ENCODE measurements at places on chromosomes 3 and 15.

DNA sequence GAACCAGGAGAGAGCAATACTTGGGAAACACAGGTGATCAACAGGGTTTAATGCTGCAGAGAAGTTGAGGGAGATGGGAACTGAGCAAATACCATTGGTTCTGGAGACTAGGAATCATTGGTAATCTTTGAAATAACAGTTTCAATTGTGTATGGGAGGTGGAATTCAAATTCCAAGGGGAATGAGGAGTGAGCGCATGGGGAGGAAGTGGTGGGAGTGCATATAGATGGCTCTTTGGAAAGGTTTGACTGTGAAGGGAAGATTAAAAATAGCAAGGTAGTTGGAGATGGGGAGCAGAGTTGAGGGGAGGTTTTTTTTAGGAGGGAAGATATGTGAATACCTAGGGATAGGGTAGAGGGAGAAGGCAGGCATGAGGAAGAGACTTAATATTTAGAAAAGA, 51.1 kb upstream of the ROPN1 start:
- no peak for DNase-seq

DNA sequence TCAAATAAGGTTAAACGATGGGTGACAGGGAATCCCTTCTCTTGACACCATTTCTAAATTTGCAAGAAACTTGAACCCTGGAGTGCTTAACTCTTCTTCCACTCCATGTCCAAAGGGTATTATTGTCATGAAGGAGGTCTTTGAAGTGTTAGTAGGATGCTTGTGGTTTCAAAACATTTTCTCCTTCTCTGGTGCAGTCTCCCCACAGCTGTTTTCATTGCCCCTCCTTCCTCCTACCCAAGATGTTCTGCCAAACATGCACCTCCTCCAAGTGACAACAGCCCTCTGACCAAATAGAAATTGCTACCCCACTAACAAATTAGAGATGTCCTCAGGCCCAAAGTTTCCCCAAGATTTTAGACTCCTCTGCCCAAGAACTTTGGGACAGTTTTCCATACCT, 151.4 kb downstream of the POLR2M start:
- no peak for DNase-seq

DNA sequence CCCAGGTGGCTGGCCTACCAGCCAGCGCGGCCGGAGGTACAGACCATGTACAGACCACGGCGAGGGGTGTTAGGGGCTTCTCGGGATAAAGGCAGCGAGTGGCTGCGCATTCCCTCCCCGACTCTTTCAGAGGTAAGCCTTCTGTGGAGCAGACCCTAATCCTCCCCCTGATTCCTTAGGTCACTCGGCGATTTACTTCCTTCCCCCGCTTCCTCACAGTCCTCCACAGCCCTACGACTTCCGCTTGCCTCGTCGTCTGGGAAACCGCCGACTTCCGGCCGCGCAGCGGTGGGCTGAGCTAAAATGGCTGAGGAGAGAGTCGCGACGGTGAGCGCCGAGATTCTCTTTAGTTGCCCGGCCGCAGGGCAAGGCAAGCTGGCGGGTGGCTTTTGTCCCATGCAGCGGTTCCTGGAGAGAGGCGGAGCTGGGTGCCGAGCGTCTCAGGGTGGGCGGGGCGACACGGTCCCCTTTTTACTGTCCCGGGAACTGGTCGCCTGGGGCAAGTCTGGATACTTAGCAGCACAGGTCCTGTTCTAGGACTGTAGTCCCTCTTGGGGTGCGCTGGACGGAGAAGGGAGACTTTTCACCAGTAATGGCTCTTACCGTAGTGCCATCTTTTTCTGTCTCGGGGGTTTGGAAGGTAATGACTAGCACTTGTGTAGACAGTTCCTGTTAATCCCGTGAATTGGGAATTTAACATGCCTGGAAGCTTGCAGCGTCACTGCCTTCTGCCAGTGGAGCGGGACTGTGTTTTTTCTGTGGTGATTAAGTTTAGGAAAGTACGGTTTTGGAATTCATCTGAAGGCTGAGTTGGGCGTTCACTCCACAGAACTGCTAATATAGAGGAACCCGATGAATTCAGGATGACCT, at the start of the genes BBS4 and HIGD2B:
Gene BBS4 (plus strand): TSS at position 283 of the 870 bp plus-strand sequence. CDS start 21 bp downstream, at position 304.
Gene HIGD2B (minus strand): TSS at position 258 of the 870 bp plus-strand sequence. CDS start 9,808 bp downstream, outside the sequence.
- peak; percentile 69 for DNase-seq

- DNase-seq, result no peak
Observed at GRCh38 chr3:116905794-116906193, 196.2 kb downstream of the TUSC7 start.

DNA sequence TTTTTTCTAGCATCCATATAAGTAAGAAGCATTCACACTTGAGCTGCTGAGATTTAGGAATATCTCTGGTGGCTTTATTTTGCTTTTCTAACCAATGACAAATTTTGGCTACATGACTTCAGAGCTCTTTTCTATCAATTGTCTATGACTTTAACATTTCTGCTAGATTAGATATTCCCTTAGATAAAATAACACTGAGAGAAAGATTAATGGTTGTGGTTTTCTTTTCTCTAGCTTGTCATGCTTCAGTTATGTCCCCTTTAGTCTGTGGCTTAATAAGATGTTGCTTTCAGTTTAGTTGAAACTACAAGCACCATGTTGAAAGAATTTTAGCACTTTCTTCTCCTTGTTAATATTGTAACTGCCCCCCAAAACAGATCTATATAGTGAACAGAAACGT, 665.6 kb upstream of the CCDC54 start:
- no peak for DNase-seq

- DNase-seq, result peak; percentile 66
Observed at GRCh38 chr15:38252481-38253350, at the start of gene SPRED1. TSS of gene SPRED1 (plus strand) at chr15:38252836. CDS start at chr15:38253186, 350 bp downstream.

All from frontal cortex (tissue), 4 donors.